Fibroblast of the aortic adventitia (primary cell): ENCODE measurements at places on chromosomes 1 and 21.

- DNase-seq = peak; percentile 53
These were observed 6.2 kb downstream of the TMEM59 start for GRCh38 chr1:54046671-54047383.

DNA sequence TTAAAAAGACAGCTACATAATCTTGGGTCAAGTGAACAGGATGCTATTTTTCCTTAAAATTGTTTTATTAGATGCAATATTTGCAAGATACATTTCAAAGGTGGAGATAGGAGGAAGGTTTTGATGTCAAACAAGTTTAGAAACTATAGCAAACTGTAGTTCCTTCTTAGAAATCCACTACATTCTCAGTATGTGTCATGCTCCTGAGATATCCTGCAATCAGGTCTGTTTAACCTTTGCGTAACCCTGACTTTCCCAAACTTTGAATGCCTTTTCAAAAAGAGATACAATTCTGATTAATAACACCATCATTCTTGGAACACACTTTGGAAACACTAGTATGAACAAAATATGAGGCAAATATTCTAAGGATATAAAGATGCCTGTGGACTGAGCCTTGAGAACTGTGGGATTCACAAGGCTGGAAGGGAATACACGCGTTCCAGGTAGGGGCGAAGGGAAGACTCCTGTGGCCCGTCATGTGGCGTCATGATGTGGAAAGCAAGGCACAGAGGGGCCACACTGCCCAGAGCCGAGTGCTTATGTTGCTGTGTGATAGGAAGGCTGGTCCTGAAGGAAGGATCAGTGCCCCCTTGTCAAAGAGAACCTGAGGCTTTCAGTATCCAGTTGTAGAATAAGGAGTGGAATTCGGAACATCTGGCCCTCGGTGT lies 19.6 kb upstream of the TARBP1 start:
- peak; percentile 25 for DNase-seq

DNA sequence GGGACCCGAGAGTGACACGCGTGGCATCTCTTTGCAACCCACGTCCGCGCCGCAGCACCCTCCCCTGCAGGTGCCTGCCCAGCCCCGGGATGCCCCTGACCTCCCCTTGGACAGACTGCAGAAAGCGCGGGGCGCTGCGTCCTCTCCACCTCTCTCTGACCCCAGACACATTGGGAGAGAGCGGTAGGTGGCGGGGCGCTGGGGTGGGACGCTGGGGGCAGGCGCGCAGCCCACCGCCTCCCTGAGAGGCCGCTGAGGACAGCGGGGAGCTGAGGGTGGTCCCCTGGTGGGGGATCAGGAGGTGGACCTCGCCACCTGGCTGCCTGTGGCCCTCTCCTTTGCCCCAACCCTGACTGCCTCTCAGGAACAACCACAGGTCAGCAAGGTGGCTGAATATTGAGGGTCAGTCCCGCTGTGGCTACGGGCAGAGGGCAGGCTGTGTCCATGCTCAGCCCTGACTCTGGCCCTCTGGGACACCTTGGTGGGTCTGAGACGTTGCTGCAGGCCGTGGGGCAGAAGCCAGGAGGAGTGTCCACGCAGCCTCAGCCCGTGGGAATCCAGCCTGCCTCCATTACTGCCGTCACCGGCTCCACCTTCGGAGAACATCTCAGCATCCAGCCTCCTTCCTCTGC lies 761 bp upstream of the UBE2J2 start:
- no peak for DNase-seq

GRCh38 chr21:40658311-40658710 lies 188.6 kb downstream of the DSCAM start:
- no peak for DNase-seq

DNA sequence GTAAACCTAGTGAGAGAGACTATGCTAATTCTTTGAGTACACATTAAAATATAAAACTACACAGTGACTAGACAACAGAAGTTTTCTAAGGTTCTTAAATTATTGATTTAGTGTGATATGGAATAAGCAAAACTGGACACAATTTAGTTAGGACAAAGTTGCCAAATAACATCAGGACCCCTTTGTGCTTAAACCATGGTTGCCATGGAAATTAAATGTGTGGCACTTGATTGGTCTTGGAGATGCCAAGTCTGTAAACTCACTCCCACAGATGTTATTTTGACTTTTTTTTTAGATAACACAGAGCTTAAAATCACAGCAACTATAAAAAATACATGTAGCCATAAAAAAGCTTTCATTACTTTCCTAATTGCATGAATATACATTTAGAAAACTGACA lies 234.6 kb downstream of the BRINP3 start:
- no peak for DNase-seq

GRCh38 chr1:68101829-68102228 lies 51.4 kb upstream of the DIRAS3 start:
- no peak for DNase-seq

DNA sequence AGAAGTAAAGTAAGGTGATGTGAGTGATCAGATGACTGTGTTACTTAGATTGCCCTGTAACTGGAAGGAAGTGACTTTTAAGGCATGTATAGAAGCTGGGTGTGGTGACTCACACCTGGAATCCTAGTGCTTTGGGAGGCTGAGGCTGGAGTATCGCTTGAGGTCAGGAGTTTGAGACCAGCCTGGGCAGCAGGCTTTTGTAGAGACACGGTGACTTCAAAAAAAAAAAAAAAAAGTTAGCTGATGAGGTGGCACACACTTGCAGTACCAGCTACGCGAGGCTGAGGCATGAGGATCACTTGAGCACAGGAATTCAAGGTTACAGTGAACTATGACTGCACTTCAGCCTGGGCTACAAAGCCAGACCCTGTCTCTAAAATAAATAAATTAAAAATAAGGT lies 2.3 kb upstream of the USP16 start:
- no peak for DNase-seq

DNA sequence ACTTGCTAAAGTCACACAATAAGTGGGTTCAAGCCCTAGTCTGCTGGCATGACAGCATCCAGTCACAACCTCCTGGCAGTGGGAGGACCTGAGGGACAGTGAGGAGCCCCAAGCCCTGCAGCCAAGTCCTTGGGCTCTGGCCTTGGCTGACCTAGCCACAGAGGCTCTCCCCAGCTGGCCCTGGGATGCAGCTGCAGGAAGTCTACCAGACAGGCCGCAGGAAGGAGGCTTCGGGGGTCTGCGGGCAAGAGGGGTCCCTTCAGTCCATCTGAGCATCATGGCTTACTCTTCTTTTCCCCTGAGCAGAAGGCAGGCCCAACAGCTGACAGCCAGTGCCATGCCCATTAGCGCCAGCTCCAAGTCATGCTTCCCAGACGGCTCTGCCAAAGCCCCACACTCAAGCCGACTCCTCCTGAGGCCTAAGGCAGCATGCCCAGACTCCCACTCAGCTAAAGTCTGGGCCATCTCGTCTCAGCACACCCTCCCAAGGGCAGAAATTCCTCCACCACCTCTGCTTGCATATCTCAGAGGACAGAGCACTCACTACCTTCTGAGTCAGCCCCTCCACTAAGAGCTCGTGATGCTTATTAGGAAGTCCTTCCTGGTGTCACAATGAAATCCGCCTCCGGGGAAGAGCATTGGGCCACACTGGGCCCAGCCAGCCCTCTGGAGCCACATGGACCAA lies 20.1 kb downstream of the SLC1A7 start:
- peak; percentile 88 for DNase-seq

DNA sequence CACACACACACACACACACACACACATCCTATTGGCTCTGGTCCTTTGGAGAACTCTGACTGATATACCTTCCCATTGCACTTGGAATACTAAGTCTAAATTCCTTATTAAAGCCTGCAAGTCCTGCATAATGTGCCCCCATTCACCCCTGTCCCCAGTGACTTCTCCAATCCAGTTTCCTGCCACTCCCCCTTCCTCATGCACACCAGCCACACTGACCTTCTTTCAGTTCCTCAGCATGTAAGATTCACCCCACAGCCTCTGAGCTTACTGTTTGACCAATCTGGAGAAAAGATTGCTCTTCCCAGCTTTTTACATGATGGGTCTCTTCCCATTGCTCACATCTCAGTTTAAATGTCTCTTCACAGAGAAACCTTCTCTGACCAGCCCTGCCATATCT lies 146.6 kb downstream of the TBX15 start:
- no peak for DNase-seq

DNA sequence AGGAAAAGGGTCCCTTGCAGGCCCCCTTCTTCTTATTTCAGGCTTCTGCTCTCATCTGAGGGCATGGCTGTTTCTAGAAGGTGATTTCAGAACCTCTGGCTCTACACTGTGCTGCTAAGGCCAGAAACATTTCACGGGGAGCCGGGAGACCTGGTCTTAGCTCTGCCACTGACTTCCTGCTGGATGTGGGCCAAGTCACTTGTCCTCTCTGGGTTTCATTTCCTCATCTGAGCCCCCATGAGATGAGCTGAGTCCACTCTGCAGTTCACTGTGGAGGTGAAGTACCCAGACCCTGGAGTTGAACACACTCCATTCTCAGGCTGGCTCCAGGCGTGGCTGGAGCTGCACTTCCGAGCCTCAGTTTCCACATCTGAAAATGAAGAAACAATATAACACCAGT lies 2.1 kb downstream of the PADI1 start:
- no peak for DNase-seq
